ENCODE measurements at places on chromosomes 3 and 15.

GRCh38 chr3:147428326-147428725 is 19.2 kb downstream of the ZIC1 start:
- no peak for DNase-seq

GRCh38 chr15:78007211-78007931 is 70.1 kb downstream of the TBC1D2B start:
- no peak for DNase-seq

- no peak for DNase-seq
These were observed 178.4 kb upstream of the SLC2A2 start for GRCh38 chr3:171204942-171205341.

DNA sequence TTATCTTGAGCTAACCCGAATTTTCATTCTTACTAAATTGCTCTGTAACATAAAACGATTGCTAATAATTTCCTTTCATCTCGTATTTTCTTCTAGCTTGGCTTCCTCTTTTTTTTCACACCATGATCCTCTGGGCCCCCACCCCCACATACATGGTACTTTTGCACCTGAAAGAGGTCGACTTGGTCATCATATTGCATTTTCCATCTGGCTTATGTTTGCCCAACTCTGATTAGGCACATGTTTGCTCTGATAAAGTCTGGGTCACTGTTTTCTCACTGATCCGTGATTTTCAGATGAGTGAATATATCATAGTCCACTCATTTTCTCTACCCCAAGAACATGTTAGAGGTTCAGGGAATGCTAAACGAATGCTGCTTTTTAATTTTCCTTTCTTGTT is 49.5 kb downstream of the ARRDC4 start:
- DNase-seq: no peak

DNA sequence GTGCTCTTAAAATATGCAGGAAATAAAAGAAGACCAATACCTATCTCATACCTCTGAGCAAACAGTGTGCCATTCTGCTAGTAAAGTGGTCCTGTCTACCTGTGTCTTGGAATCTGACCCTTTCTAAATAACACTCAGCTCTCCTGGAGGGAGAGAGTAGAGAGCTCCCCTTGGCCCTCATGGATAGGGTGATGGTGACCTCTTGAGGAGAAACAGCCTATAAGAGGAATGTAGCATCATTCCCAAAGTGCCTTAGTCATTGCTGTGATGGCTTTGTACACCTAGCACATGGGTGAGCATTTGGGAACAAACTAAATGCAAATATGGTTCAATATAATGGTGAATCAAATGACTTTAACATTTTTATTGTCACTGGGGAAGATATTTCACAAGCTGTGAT is 10.0 kb downstream of the SNTN start:
- DNase-seq: no peak

GRCh38 chr3:137347817-137348368 is 390.1 kb downstream of the IL20RB start:
- DNase-seq: no peak
